ENCODE measurements at places on chromosomes 3 and 15.

DNA sequence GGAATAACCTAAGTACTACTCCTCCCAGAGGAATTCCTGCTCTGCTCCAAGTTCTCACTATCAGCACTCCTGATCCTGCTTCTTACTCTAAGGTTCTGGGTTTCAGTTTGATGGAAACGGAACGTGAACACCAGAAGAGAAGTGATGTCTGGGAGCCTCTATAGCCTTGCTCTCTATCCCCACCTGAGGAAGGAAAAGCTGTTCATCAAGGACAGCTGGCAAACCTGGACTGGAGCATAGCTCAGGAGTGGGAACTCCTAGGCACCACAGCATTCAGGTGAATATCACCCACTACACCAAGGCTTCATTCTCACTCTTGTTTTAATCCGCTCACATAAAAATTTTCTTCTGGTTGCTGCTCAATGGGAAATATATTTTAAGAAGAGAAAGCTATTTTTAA, 13.0 kb upstream of the CADPS start:
- DNase-seq: no peak

GRCh38 chr15:61090386-61091288, 138.5 kb downstream of the RORA start:
- no peak for DNase-seq

DNA sequence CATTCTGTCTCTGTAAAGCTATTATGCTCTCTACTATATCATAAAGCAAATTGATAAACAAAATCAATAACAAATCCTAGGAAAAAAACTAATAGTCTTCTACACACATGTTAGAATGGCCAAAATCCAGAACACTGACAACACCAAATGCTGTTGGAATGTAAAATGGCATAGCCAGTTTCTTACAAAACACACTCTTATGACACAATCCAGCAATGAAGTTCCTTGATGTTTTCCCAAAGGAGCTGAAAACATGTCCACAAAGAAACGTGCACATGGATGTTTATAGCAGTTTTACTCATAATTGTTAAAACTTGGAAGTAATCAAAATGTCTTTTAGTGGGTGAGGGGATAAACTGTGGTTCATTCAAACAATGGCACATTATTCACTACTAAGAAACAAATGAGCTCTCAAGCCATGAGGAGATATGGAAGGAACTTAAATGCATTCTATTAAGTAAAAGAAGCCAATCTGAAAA, 32.7 kb downstream of the CADM2 start:
- no peak for DNase-seq

DNA sequence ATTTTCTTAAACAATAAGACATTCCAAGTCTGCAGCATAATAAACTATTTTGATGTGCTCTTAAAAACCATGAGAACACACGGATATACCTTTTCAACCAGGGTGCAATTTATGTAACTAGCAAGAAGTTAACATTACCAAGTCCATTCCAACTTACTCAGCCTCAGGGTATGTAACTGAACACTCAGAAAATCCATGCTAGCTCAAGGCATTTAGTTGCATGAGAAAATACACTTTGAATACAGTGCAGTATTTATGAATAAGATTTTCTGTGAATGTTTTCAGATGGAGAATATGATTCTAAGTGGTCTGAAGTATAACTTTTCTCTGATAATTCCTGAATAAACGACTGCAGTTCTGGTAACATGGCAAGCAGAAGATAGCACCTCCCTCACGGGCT, 124.3 kb downstream of the SNRK start:
- no peak for DNase-seq

GRCh38 chr3:30355622-30356021, 250.8 kb upstream of the TGFBR2 start:
- no peak for DNase-seq

DNA sequence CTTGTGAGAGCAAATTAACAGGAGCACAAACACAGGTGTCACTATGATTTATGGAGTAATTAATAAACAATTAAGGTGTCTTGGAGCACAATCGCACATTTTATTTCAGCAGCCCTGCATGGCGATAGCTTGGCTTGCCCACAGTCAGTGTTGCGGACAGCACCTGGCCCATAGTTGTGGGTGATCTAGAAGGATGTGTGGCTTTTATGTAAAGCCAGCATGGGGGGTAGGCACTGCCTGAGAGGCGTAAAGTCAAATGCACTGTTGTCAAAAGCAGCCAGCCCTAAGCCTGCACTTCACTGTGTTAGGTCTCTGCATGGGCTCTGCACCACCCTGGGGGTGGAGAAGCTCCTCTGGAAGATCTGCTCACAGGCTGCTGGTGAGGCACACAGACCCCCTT, 177.4 kb upstream of the PPP2R3A start:
- no peak for DNase-seq

- no peak for DNase-seq
Measured at GRCh38 chr3:38318766-38319671, 27.6 kb upstream of the XYLB start.

- DNase-seq: no peak
Measured at GRCh38 chr3:138434276-138434874, at the start of gene ESYT3. Gene ESYT3, plus strand, starts transcription at chr3:138434616. Its CDS starts 183 bp downstream, at chr3:138434799.

GRCh38 chr3:31364711-31365110, 168.0 kb upstream of the STT3B start:
- peak; percentile 54 for DNase-seq

DNA sequence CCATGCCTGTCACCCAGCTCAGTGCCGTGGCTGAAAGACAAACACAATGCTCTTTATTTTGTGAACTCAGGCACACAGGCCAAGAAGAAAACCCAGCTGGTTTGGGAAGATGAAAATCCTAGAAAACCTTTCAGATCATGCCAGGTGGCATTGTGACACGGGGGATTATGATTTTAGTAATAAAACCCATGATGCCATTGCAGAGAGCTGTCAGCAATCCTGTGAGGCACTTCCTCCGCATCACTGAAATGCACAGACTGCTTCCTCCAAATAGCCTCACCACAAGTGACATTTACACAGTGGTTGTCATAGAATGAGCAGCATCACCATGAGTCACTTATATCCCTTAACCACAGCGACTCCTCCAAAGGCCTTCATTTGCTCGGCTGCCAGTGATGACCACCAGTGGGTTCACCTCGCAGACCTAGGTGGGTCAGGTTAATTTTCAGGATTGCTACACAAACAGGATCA, 22.7 kb downstream of the ABHD6 start:
- DNase-seq: peak; percentile 64

GRCh38 chr15:70125605-70126004, 27.9 kb upstream of the TLE3 start:
- DNase-seq: no peak

- no peak for DNase-seq
Measured at GRCh38 chr15:90872486-90873184, 4.2 kb downstream of the FURIN start.

GRCh38 chr3:164927728-164928127, 150.6 kb downstream of the SI start:
- DNase-seq: no peak

DNA sequence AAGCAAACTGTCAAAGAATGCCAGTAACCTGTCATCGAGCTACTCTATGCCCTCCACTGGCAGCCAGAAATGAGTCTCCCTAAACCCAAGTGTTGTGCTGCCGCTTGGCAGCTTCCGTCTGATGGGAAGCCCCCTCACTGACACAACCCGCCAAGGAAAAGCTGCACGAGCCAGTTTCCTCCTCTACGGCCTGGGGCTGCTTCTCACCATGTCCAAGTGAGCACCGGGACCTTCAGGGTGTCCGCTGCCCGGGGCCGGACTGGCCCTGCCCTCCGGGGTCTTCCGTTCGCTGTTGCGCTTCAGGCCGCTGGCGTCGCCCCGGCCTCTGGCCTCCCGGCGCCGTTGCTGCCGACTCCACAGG, 490 bp downstream of the TOMM70 start:
- no peak for DNase-seq

GRCh38 chr3:148759430-148759829, 61.7 kb downstream of the AGTR1 start:
- DNase-seq: no peak

GRCh38 chr3:23283625-23284024, 80.5 kb downstream of the UBE2E2 start:
- DNase-seq: no peak

GRCh38 chr3:53217175-53217574, 38.6 kb downstream of the TKT start:
- no peak for DNase-seq

DNA sequence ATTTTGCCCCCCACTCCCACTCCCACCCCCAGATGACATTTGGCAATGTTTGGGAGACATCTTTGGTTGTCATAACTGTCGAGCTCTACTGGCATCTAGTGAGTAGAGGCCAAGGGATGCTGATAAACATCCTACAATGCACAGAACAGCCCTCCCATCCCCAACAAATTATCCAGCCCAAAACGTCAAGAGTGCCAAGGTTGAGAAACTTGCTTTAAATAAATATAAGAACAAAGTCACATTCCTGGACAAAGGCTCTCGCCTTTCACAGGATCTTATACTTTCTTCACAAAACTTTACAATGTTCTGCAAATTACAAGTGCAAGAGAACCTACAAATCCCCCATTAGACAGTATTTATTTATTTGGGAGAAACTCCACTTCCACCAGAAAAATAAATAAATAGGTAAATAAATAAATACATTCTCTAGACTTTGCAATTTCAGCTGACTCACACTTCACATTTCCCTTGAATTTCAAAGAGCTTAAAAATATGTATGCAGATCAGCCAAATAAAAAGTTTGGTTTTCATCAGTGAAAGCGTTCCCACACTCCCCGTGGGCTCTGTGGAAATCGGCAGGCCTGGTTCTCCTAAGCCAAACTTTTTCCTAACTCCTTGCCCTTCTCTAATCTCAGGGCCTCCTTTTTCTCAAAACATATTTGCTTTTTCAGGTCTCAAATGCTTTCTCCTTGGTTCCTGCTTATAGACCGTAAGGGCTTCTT, 12.7 kb upstream of the CPA3 start:
- no peak for DNase-seq

- no peak for DNase-seq
Measured at GRCh38 chr3:126816298-126816697, 112.3 kb downstream of the CHCHD6 start.

- no peak for DNase-seq
Measured at GRCh38 chr15:90300988-90301706, 35.7 kb downstream of the NGRN start.

DNA sequence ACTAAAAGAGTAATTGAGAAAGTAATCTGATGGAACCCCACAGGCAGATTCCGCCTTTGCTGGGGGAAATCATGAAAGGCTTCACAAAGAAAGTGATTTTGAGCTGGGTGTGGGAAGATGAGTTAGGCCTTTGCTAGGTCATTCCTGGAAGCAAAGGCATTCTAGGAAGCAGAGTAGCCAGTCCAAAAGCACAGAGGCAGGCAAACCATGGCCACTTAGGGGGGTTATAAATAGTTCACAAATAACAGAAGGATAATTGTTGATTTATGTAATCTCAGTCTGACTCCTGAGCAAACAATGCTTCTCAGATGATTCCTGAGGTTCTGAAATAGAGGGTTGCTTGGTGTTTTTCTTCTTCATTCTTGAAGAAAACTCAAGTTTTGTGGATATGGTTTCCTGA, 576.3 kb downstream of the NTRK3 start:
- DNase-seq: no peak

DNA sequence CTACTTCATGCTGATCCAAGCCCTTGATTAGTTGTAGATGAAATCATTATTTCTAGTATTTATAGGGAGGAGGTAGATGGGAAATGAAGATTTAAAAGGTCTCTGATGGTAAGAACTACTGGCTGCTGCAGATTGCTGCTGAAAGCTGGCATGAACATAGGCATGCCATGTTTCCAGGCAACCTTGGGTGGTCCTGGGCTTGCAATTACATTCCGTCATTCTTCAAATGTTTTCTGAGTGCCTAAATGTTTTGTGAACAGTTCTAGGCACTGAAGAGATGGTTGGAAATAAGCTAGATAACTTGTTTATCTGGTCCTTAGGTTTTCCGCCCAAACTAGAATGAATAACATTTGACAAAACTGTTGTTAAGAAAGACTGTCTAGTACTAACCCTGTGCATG, 95.8 kb downstream of the KCNAB1 start:
- DNase-seq: no peak

DNA sequence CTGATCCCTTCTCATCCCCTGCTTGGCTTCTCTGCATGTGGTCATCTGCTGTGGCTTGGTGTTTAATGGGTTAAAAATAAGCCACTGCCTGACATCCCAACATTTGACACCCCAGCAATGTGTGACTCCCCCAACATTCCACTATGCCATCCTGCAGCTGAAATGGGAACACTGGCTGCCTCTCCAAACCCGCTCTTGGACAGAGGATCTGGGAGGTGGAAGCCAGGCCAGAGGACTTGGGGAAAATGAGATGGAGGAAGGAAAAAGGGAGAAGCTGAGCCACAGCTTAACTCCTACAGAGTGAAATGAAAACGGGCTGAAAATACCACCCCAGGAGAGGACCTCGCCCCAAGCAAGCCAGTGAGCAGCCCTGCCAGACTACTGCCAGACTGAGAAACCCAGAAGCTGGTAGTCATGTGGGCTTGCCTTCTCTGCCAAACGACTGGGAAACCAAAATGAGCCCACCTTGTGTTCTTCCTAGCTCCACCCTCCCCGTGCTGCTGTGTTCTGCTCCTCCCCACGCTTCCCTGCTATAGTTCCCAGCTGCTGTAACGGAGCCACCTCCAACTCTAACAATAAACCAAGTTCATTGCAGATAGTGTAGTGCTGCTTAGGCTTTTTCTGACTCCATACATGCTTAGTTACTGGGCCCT, 13.7 kb downstream of the MAP1A start:
- no peak for DNase-seq

- DNase-seq: peak; percentile 10
Measured at GRCh38 chr3:124115279-124115678, 123.4 kb upstream of the ROPN1 start.

DNA sequence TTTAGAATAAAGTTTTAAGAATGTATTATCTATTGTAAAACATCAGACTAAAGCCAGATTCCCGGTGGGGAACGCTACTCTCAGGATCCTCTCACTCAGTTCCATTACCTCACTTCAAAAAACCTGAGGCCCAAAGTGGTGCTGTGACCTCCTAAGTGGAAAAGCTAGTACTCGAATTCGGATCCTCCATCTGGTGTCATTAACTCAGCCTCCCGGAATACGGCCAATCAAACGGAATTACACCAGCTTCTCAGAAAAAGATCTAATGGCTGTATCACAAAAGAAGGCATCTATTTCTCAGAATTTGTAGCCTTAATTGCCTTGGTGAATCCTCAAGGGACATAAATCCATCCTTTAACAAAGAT, 627 bp downstream of the ACAD11 start:
- peak; percentile 3 for DNase-seq

- no peak for DNase-seq
Measured at GRCh38 chr3:172856795-172857742, 106.5 kb downstream of the ECT2 start.

DNA sequence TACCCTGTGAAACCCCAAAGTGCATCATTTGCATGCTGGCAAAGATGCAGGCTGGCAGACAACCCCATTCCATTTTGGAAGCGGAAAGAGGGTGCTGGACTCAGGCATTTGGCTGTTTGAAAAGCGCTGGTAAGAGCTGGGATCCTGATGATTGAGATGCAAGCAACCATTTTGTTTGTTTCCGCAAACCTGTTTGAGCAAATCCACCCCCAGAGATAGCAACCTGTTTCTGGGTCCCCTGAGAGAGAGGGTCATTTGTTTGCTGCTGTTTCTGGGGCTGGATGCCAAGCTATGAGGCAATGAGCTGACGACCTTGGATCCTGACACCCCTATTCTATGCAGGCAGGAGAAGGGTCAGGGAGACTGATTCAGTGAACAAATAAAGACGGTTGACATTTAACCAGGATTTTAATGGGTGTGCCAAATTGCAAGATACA, 9.8 kb downstream of the SLC6A1 start:
- no peak for DNase-seq

Measured in stromal cell of bone marrow (primary cell).